Lower leg skin (tissue), 4 donors: ENCODE measurements at places on chromosomes 6 and 20. TPM values are rescaled to one million over a fixed set of nuclear protein-coding genes. Genes with fewer than 3 reads are reported as not detected.

DNA sequence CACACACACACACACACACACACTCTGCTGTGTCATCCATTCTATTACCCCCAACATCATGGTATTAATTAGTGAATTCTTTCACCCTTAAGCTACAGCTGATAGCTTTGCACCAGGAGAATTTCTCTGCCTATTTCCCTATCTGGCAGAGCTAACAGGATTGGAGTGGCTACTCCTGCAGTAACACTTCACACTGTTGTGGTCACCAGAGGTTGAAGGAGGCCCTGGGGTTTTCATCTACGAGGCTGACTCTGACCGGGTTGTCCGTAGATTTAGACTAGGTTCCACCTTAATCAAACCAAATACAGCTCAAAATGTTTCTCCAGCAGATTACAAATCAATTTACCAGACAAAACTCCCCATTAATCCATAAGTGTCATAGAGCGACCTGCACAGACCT lies 69.2 kb upstream of the RIPOR2 start:
- DNase-seq: no peak

DNA sequence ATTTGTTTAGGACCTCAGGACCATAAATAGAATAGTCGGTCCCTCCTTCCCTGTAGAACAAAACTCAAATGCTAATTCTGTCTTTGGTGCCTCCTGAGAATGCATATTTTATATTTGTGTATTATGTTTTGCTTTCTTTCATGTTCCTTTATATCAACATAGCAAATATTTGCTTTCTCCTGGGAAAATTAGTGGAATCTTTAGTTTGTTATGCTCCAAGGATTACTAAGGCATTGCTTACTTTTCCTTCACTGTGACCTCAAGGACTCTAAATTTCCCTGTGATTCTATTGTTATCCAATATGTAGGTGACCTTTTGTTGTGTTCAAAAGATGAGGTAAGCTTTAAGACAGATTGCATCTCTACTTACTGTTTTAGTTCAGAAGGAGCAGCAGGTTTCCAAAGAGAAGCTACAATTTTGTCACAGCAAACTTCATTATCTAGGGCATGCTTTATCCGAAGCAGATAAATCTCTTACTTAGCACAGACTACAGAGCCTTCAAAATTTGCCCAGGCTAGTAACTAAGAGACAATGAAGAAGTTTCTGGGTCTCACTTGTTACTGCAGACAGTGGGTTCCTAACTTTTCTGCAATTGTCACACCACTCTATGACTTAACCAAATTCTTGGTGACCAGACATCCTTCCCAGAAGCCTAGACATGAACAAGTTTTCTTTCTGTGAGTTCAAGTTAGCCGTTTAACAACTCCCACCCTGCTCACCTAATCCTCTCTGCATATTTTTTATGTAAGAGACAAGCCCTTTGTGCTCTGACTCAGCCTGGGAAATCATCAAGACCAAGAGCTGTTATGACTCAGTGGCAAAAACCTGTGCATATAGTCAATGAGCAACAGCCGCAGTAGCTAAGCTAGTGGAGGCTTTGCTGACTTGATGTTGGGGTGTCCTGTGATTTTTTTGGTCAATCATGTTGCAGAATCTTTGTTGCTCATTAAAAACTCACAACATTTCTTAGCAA lies 378.8 kb downstream of the QKI start:
- no peak for DNase-seq

- no peak for DNase-seq
Measured at GRCh38 chr6:118335325-118335816, 212.7 kb upstream of the PLN start.

DNA sequence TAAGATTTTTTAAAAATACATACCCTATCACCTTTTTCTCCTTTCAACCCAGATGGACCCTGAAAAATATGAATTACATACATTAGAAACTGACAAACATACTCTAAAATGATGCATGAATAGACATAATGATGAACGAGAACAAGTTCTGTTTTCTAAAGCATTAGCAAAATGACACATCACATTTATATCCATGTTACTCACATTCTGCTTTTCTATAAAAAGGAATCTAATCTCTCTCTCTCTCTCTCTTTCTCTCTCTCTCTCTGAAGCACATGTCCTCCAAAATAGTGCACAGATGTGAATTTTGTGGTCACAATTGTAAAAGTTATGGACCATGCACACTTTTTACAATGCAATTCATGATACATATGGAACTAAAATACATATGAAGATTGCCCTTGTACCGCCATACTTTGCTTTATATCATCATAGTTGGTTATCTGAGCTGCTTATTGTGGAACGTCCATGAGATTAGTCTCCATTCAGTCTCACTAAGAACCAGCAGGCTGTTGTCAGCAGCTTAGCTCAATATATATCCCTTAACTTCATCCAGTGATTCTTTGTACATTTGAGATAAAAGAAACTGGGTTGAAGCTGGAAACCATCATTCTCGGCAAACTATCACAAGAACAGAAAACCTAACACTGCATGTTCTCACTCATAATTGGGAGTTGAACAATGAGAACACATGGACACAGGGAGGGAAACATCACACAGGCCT lies 114.2 kb downstream of the COL12A1 start:
- DNase-seq: no peak

ADGRG6 gene
- total RNA-seq: 41.8 TPM
